Natural killer cell treated with Interleukin-12 subunit alpha and Interleukin-12 subunit beta and Interleukin-15 and Interleukin-18, amount 100 ng/mL, for 72 hours (primary cell): ENCODE measurements at places on chromosomes 3 and 15. TPM values are rescaled to one million over a fixed set of nuclear protein-coding genes. Genes with fewer than 3 reads are reported as not detected.

- no peaks in the 10 kb centered on the region for H3K36me3 ChIP-seq
- no peaks in the 10 kb centered on the region for H3K4me1 ChIP-seq
These were observed 24.1 kb downstream of the GJD2 start for GRCh38 chr15:34730701-34731100.

- peaks cover 58% of the 10 kb centered on the region for H3K27me3 ChIP-seq
- H3K4me3 ChIP-seq: no peak overlapping the region
- no peak for DNase-seq
- no peak overlapping the region for H3K27ac ChIP-seq
- peaks cover 5% of the 10 kb centered on the region for H3K36me3 ChIP-seq
- no peaks in the 10 kb centered on the region for H3K4me1 ChIP-seq
These were observed 76.3 kb downstream of the SUCNR1 start for GRCh38 chr3:151949706-151950105.

Gene CHRNA7
- total RNA-seq: 1.2 TPM

GRCh38 chr15:52042051-52042851 is 23.2 kb downstream of the MAPK6 start:
- no peak for DNase-seq
- H3K27ac ChIP-seq: peak overlapping the region; percentile 13
- H3K27me3 ChIP-seq: no peaks in the 10 kb centered on the region
